ENCODE measurements at places on chromosomes 5 and 9.

GRCh38 chr9:6917162-6917561, 159.4 kb downstream of the KDM4C start:
- no peak for DNase-seq

GRCh38 chr5:93307557-93307956, 273.5 kb downstream of the NR2F1-AS1 start:
- no peak for DNase-seq

DNA sequence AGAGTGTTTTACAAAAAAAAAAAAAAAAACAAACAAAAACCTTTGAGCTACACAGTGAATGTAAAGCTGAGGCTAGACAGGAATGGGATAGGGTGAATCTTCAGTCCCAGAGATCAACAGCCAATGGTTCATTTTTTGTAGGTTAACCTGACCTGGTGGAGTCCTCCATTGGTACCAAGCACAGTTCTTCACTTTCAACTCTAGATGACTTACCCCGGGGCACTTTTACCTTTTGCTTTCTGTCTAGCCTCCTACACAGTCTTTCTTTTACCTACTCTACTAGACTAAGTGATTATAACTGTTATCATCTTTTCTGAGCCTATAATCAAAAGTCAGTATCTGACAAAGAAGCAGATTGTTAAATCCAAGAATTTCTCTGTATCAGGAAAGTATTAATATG, 50.9 kb downstream of the ANXA2R start:
- no peak for DNase-seq

DNA sequence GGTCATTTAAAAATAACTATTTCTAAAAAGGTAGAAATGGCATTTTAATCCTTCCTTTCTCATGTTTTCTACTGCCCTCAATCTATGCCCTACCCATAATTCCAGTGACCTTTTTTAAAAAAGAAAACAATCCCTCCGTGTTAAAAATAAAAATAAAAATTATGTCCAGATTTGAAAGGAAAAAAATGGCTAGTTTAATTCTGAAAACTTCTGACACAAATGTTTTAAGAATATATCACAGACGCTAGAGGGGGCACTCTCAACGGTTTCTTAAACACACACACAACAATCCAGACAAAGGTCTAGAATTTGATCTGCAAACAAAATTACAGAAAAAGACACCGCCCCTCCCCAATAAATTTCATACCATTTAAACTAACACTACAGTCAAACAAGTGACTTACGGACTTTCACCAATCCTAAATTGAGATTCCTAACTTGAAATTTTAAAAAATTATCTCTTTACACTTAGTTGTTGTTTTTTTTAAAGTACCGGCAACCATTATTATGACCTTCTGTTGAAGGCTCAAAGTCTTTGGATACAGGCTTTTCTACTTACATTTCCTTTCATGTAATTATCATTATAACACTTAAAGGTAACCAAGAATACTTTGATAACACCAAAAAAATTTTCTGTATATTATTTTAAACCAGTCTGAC, 38.2 kb downstream of the CLINT1 start:
- no peak for DNase-seq

- no peak for DNase-seq
Measured at GRCh38 chr9:4164356-4164755, 135.5 kb downstream of the GLIS3 start.

GRCh38 chr9:98185611-98186171, 6.7 kb downstream of the CORO2A start:
- peak; percentile 26 for DNase-seq

- DNase-seq: no peak
Measured at GRCh38 chr5:113344973-113345940, 89.5 kb downstream of the TSSK1B start.

DNA sequence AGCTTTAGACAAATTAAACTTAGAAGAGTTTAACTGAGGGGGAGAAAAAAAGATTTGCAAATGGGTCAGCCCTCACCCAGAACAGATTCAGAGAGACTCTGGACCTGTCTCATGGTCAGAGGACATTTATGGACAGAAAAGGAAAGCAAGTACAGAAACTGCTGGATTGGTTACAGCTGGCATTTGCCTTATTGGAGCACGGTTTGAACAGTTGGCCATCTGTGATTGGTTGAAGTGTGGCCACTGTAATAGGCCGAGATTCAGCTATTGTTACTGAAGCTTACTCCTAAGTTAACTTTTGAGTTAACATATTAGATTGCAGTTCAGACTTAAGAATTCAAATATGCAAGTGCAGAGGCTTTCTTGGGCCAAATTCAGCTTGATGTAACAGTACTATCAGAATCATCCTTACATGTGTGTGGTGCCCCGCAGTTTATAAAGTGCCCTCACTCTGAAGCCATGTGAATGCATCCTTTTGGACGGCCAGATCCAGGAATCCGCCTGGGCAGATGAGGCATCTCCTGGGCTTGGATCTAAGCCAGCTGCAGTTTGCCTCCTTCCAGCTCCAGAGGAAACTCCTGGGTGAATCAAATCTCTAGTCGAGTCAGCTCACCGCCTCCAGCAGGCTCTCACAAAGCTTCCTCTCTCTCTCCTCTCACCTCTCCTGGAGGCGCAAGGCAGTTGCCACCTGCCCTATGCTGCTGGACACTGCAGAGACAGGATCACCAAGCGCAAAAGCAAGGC, 165.2 kb downstream of the ADAMTS12 start:
- no peak for DNase-seq

DNA sequence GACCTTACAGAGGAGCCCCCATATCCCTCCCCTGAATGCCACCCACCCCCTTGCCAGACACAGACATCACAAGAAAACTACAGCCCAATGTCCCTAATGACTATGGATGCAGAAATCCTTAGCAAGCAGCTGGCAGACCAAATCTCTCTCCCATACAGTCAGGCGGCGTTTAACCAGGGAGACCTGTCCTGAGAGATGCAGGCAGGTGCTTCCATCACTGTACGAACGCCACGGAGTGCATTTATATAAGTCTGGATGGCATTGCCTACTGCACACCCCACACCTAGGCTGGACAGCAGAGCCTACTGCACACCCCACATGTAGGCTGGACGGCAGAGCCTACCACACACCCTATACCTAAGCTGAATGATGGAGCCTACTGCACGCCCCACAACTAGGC, 34.4 kb upstream of the SARDH start:
- DNase-seq: no peak

GRCh38 chr9:89388084-89388867, 70.0 kb downstream of the SECISBP2 start:
- DNase-seq: peak; percentile 97

DNA sequence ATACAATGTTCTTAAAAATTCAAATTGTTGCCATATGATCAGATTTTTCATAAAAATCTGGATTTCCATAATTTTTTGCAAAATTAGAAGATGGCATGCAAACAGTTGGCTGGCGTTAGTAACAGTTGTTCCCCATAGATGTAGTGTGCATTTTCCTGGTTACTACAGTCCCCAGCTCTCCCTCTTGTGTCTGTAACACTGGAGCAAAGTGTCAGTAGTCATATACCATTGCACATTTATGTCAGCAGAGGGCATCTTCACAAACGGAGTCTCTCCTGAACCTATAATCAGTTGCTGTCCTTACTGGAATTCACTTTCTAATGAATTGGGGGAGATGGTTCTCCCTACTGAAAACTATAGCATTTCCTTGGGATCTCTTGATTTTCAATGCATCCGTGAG, 44.7 kb upstream of the DMAC1 start:
- DNase-seq: peak; percentile 9

- no peak for DNase-seq
Measured at GRCh38 chr9:87214991-87215390, 267.7 kb upstream of the GAS1 start.

- no peak for DNase-seq
Measured at GRCh38 chr5:2872676-2873075, 121.2 kb upstream of the IRX2 start.

DNA sequence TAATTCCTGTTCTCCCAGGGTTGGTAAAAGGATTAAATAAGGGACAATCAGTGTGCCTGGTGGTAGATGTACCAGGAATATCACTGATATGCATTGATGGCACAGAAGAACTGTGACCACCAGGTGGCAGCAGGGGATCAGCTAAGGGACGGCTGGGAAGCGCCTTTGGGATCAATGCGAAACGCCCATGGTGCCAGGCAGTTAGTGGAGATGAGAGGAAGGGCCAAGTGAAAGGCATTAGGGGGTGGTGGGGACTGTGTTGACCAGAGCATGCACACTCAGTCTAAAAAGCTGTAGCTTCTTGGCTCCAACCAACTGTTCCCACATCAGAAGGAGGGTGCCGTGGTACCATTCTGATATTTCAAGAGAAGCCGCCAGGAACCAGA, 55.6 kb downstream of the ARHGEF37 start:
- DNase-seq: peak; percentile 58

DNA sequence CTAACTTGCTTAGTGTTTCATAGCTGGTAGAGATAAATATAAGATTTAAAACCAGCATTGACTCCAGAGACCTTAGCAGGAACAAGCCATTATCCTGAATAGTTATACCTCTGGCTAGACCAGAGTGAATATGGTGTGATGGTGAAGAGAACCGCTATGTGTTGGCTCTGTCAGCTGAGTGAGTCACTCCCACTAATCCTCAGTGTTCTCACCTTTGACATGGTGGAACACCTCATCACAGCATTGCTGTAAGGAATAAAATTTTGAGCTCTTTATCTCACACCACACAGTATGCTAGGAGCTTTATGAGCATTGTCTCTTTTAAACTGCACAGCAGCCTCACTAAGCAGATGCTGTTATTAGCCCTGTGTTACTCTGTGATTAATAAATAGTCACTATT, 90.7 kb upstream of the DHFR start:
- DNase-seq: no peak

GRCh38 chr9:93978551-93978950, 23.4 kb upstream of the BARX1 start:
- no peak for DNase-seq

- no peak for DNase-seq
Measured at GRCh38 chr9:31908891-31909480, 475.5 kb upstream of the ACO1 start.

- no peak for DNase-seq
Measured at GRCh38 chr9:3502560-3503398, 23.0 kb downstream of the RFX3 start.

DNA sequence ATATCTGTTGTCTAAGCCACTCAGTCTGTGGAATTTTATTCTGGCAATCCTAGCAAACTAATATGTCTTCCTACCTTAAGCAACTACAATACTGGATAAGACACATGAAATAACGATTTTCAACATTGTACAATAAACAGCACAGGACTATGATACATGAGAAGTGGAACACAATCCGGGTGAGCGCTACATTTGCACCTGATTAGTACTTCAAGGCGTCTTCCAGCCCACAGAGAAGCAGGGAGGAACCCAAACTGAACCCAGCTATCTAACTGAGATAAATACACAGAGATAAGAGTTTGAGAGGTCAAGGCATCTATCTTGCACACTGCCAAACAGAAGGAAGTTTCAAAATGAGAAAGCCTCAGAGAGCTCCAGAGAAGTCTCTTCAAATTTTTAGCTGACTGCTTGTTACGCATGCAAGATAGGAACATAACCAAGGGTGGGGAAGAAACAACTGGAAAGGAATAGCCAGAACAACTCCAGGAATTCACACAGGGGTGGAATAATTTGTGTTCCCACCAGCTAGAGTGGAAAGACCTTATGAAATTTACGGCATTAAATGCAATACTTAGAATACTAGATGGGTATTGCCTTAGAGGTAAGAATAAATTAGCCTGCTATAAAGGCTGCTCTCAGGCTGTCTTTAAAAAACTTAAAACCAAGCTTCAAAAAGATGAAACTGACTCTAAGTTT, 481.8 kb downstream of the MTRR start:
- DNase-seq: no peak

GRCh38 chr9:22065431-22066200, 56.5 kb upstream of the CDKN2B start:
- no peak for DNase-seq

GRCh38 chr5:37738057-37738691, 101.7 kb downstream of the GDNF start:
- peak; percentile 66 for DNase-seq

GRCh38 chr5:126516852-126517251, 78.2 kb downstream of the ALDH7A1 start:
- DNase-seq: no peak

GRCh38 chr9:111957856-111958631, 61.4 kb downstream of the UGCG start:
- peak; percentile 58 for DNase-seq

- no peak for DNase-seq
Measured at GRCh38 chr5:44257653-44258365, 131.4 kb downstream of the FGF10 start.

DNA sequence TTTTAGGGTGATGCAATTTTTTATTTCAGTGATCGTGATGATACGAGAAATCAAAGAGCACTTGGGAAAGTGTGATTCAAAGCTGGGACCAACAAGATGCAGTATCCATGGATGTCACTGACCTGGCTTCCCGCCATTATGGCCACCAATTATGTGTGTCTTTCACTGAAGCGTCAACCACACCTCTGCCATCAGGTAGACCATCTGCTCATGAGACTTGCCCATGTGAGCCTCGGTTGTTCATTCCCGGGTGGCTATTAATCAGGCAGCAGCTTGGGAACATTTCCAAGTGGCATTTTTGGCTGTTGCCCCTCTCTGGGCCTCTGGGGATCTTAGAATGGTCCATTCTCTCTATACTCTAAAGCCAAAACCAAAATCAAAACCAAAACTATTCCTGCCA, 436.0 kb upstream of the ADAMTSL1 start:
- no peak for DNase-seq

DNA sequence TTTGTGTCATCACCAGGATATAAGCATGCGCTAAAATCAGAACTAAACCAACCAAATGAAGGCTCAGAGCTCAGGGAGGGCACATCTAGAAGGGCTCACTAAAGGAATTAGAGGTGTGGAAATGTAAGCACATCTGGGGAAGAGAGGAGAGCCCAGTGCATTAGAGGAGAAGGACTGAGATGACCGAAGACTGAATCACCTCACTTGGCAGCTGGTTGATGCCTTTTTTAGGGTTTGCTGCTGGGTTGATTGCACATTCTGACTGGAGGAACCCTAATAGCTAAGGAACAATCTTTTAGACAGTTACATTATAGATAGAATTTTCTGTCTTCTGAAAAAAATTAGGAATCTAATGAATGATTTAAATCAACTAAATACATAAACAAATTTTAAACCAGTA, 8.2 kb upstream of the IFNA21 start:
- no peak for DNase-seq

Data from CD14-positive monocyte (primary cell).